ENCODE measurements at places on chromosomes 12 and 14.

GRCh38 chr14:99612738-99613330 is 8.8 kb upstream of the CCDC85C start:
- DNase-seq = no peak

GRCh38 chr14:99450266-99450665 is 30.4 kb downstream of the SETD3 start:
- DNase-seq = no peak

GRCh38 chr14:69690042-69690441 is 76.9 kb upstream of the SRSF5 start:
- no peak for DNase-seq

- no peak for DNase-seq
Observed at GRCh38 chr12:66144791-66145754, 14.5 kb upstream of the LLPH start.

DNA sequence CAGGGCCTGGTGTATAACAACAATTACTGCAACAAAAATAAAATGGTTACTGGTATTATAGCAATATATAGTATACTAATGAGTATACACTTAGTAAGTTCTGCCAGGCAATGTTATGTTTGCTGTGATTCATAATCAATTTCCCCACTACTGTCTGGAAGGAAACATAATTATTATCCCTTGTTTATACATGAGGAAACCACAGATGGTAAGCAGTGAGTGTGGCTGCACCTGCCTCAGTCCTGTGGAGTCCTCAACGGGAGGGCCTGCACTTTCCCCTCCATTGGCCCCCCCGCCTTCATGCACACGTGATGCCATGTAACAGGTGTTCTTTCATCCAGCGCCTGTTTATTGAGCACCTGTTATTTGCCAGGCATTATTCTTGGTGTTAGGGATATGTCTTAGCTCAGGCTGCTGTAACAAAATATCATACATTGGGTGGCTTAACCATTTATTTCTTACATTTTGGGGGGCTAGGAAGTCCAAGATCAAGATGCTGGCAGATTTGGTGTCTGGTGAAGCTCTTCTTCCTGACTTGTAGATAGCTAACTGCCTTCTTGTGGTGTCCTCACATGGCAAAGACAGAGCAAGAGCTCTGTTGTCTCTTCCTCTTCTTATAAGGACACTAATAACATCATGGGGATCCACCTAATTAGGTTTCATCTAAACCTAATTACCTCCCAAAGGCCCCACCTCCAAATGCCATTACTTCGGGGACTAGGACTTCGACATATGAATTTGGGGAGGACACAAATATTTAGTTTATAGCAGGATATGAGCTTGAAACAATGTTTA is 59.5 kb upstream of the CHGA start:
- DNase-seq = no peak

DNA sequence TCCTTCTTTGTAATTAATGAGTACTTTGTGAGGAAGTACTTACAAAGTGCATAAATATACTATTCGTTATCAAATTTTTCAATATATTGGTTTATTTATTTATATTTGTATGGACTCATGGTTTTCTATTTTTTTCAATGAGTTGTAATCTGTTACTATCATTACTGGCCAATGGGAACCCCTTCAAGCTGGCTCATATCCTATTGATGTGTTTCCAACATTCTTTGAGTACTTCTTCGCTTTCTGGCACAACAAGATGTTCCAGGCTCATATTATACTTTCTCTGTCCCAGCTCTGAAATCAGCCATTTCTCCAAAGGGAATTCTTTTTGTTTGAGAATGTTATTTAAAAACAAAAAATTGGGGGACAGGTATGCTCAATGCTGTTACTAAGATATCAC is 17.5 kb downstream of the YBX3 start:
- no peak for DNase-seq

DNA sequence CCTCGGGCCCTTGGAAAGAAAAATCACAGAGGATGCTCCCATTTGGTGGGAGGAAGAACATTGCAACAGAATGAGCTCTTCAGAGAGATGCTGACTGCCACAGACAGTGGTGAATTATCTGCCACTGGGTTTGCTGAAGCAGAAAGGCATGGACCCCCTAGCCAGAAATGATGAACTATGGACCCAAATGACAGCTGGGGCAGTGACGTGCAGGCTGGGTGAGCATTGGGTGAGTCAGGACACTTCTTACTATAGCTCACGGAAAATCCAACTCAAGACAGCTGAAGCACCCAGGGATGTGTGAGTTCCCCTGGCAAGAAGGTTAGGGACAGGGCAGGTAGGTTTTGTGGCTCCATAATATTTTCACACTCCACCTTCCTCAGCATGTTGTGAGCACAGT is 993.2 kb downstream of the BCL11B start:
- DNase-seq = no peak

GRCh38 chr12:123227581-123228258 is 5.2 kb downstream of the MPHOSPH9 start:
- no peak for DNase-seq

- DNase-seq = no peak
Observed at GRCh38 chr14:90661866-90662265, 154.4 kb downstream of the TTC7B start.

DNA sequence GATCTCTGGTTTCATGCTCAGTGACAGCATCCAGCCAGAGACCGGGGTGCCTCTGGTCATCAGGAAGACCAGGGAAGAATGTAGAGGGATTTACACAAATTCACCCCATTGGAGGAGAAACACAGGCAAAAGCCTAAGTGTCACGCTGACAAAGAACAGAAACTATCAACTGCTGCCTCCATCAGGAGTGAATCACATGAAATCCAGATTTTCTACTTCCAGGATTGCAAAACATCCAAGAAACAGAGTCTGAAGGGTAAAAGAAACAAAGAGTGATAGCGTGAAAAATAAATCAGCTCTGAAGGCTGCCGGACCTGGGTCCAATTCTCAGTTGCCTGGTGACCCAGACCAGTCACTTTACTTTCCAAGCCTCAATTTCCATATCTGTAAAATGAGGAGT is 136.1 kb upstream of the MAP1LC3B2 start:
- no peak for DNase-seq

DNA sequence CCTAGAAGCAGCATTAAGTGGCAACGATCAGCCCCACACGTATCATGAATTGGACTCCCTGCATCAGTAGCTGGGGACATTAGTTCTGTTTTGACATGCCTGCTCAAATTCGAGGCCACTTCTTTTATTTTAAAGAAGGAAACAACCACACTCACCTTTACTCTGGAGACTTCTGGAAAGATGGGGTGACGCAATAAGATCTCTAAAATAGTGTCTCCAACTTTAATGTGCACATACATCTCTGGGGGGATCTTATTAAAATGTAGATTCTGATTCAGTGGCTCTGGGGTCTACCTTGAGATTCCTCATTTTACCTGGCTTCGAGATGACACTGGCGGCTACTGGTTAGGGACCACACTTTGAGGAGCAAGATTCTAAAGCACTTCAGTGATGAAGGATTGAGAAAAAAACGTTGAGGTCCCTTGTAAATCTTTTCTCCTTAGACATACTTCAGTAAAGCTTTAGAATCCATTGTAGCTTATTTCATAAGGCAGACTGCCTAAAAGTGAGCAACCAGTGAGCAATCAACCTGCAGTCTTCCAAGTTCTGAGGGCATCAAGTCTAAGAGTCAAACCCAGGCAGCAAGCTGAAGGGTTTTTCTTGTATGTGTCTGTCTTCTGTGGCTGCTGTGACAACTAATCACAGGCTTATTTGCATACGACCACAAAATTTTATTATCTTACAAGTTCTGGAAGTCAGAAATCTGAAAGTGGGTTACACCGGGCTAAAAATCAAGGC is 718.6 kb upstream of the TBX3 start:
- DNase-seq = no peak

- no peak for DNase-seq
Observed at GRCh38 chr14:66998013-66998412, 191.2 kb upstream of the GARIN2 start.

- no peak for DNase-seq
Observed at GRCh38 chr12:29405561-29405960, 24.6 kb upstream of the ERGIC2 start.

DNA sequence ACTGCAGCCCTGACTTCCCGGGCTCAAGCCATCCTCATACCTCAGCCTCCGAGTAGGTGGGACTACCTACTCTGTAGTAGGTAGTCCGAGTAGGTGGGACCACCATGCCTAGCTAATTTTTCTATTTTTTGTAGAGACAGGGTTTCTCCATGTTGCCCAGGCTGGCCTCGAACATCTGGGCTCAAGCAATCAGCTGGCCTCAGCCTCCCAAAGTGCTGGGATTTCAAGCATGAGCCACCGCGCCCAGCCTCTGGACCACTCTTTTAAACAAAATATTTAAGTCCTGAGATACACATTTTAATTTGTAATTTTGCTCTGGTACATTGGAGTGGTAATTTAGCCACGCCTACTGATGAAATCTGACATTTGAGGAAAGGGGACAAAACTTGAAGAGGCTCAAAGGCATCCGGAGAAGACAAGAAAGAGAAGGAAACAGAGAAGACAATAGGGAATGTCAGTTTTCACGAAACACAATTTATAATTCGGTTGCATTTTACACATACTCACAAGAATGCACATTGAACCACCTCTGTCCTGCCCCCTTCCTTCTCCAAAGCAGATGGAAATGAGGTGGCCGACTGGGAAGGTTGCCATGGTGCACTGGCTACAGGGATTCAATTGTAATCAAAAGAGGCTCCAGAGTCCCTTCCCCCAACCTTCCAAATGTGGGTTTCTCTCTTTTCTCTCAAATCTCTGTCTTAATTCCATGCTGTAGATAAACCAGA is 9.7 kb upstream of the TUBA1A start:
- DNase-seq = no peak

DNA sequence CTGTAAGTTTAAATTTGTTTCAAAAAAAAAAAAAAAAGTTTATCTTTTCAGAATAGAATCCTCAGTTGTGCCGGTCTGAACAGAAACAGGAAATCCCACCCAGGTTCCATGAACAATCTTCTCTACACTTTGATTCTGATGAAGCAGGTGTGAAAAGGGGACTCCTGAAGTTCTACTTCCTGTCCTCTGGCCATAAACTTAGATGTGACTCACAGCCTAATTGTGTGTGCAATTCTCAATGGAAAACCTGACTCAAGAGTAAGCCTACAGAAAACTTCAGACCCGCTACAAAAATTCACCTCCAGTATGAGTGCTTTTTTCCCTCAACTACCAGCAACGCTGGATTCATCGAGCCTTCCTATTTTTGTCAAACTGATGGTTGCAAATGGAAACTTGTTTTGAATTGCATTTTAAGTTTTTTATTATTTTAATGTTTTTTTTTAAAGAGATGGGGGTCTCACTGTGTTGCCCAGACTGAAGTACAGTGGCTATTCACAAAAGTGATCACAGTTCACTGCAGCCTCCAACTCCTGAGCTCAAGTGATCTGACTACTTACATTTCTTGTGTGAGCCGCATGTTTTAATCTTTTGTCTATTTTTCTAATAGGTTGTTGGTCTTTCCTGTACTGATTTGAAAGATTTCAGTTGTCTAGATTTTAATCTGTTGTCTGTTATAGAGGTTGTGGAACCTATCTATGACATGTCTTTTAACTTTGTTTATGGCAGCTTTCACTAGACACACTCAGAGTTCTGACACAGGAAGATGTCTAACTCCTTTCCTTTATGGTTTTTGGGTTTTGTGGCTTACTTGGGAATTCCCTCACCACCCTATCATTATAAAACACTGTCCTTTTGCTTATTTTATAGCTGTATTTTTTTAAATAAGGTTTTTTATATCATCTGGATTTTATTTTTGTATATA is 37.6 kb downstream of the ATG14 start:
- no peak for DNase-seq

- no peak for DNase-seq
Observed at GRCh38 chr12:52081263-52081733, 1.8 kb downstream of the SMIM41 start.

GRCh38 chr14:51500776-51501175 is 150.9 kb upstream of the FRMD6 start:
- no peak for DNase-seq

- DNase-seq = no peak
Observed at GRCh38 chr14:37027188-37027824, 145.1 kb downstream of the SLC25A21 start.

GRCh38 chr12:1518591-1519516 is 75.5 kb downstream of the FBXL14 start:
- DNase-seq = no peak

DNA sequence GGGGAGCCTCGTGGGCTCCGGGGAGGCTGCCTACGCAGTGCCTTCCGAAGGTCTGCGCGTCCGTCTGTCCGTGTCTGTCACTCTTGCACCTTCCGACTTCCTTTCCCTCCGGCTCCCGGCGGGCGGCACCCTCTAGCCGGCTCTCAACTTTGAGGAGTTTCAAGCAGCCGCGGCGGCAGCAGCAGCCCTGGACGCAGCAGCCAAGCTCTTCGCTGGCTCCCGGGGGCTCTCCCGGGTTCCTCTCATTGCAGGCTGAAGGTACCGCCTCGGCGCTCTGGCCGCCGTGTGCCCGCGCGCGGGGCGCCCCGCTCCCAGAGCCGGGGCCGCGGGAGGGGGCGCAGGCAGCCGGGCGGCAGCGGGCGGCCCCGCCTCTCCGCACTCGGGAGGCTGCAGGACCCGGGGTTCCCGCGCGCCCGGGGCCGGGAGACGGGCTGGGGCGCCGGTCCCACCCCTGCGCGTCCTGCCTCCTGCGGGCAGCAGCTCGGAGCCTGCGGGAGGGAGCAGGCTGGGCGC is at the start of the genes AMIGO2 and PCED1B:
AMIGO2 (minus strand) TSS at position 492 of the 513 bp plus-strand sequence. CDS start 957 bp downstream, outside the sequence.
PCED1B (plus strand) TSS at position 154 of the 513 bp plus-strand sequence. CDS start 155,443 bp downstream, outside the sequence.
- peak; percentile 53 for DNase-seq
